ENCODE measurements at places on chromosomes 5 and 9.

DNA sequence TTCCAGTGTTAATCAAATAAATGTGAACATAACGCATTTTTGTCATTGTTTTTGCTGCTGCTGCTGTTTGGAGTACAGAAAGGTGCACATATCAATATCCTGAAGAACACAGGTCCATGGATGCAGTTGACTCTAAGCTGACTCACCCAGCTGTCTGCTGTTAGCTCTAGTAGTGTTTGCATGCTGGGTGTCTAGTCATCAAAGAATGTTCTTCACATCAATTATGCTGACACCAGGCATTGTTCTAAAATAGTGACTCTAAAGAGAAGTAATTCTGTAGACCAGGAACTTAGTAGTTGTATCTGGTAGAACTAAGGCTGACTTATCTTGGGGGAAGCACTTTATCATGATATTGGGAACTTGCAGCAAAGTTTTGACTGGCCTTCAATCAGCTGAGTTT, 55.7 kb upstream of the DPYSL3 start:
- peak; percentile 70 for DNase-seq

GRCh38 chr9:91188719-91189590, 172.8 kb downstream of the AUH start:
- DNase-seq: no peak

DNA sequence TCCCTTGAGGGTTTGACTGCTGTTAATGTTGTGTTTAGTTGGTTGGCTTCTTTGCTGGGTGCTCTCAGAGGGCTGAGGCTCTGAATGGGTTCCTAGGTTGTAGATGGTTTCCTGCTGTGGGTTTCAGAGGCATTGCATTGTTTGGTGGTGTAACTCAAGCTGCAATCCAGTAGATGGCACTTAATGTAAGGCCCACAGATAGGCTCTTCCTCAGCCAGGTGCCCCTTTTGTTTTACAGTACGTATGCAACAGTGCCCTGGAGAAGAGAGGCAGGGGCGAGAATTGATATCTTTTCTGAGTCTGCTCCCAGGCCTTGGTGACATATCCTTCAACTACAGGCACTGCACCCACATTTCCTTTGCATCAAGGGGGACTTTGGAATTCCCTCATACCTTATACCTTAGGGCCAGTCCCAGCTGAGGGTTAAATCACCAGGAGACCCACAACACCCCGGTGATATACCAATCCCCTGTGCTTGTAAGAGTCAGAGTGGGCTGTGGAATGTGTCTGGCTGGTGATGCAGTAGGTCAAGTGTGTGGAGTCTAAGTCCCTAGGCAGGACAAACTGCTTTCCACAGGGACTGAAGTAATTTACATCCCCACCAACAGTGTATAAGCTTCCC, 7.0 kb upstream of the UGT3A2 start:
- DNase-seq: no peak

DNA sequence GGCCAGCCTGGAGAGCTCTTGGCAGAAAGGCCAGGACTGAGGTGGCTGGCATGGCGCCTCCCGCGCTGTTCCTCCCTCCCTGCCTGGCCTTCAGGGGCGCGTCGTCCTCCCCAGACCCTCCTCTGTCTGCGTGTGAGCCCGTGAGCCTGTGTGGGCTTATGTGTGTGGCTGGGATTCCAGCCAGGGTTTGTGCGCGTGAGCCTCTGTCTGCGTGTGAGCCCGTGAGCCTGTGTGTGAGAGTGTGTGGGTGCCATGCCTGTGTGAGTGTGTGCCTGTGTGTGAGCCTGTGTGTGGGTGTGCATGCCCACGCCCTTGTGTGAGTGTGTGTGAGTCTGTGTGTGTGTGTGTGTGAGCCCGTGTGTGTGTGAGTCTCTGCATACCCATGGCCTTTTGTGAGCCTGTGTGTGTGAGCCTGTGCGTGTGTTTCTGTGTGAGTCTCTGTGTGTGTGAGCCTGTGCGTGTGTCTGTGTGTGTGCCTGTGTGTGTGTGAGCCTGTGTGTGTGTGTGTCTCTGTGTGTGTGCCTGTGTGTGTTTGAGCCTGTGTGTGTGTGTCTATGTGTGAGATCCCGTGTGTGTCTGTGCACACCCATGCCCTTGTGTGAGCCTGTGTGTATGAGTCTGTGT, 13.0 kb downstream of the RXRA start:
- DNase-seq: peak; percentile 30

GRCh38 chr5:133942614-133943474, 25.6 kb downstream of the C5orf15 start:
- no peak for DNase-seq

GRCh38 chr5:50672663-50673062, 6.2 kb downstream of the PARP8 start:
- DNase-seq: no peak

DNA sequence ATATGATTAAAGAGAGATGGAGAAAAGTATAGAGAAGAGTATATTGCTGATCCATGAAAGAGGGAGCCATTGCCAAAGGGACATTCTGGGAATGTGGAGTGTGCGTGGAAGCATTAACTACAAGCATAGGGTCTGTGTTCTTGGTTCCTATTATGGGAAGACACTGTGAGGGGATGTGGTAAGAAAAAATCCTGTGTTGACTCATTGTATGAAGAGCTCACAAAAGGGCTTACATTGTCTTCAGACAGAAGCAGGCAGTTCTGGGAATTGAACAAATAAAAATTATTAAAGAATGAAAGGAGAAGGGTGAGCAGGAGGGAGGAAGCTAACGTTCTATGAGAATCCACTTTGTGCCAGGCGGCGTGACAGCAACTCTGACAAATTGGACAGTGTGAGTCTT, 250.4 kb upstream of the CHD1 start:
- no peak for DNase-seq

- no peak for DNase-seq
These were observed 343.2 kb downstream of the DMAC1 start for GRCh38 chr9:7456377-7456776.

- DNase-seq: no peak
These were observed 2.8 kb downstream of the TENT4A start for GRCh38 chr5:6715758-6716628.

DNA sequence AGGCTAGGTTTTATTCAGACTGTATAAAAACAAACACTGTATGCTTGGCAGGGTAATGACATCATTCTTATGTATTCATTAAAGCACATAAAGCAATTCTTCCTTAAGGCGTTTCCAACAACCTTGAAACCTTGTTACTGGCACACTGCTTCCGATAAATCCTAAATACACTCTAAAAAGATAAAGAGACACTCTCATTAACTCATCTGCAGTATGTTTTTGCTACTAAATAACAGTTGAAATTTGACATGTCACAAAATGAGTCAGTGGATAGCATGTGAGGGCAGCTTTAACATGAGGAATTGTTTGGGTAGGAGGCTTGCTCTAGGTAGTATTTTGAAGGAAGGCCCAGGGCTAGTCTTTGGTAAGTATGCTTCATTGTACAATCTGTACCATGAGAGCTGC, 13.7 kb downstream of the YIPF5 start:
- DNase-seq: peak; percentile 22

DNA sequence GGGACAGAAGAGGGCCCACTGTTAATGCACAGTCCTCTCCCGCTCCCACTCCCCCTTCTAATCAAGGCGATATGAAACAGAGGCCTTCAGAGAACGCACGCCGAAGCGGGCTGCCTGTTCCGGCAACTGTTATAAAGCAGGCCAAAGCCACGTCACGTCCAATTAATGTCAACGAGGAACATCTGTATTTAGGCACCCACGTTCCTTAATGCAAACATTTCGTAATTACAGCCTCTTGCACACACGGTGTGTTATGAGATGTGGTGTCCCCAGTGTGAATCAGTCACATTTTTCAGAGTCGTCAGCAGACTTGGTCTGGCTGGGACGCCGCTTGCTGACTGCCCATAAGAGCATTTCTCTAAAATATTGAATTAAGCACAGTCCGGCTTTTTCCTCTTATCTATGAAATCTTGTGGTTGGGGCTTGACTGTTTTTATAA, 339.0 kb downstream of the NSG2 start:
- peak; percentile 92 for DNase-seq

- DNase-seq: peak; percentile 95
These were observed 290.2 kb upstream of the RGMB start for GRCh38 chr5:98483301-98483685.

DNA sequence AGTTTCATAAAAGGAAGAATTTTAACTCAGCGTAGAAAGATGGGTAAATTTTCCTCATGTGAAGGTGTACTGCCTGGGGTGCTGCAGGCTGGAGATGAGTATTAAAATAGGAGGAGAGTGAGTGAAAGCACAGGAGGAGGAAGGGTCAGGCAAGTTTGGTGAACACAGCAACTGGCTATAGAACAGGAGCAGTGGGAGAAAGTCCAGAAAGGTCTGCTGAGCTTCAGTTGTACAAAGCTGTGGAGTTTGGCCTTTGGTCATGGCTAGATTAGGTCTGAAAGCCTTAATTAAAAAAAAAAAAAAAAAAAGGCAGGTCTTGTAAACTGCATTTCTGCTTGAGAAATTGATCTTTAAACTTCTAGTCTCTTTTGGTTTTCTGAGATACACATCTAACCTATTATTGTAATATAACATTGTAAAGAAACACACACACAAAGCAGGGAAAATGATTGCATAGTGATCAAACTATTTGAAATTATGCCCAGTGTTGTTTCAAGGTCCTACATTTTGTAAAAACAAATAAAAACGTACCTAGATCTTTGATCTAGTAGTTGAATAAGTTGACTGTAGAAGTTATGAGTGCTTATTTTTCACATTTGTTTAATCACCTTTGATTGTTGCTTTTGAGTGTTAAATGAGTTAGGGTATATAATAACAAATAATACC, 43.6 kb downstream of the MAP3K1 start:
- DNase-seq: no peak

GRCh38 chr5:38543886-38544285, 12.6 kb downstream of the LIFR start:
- DNase-seq: no peak

DNA sequence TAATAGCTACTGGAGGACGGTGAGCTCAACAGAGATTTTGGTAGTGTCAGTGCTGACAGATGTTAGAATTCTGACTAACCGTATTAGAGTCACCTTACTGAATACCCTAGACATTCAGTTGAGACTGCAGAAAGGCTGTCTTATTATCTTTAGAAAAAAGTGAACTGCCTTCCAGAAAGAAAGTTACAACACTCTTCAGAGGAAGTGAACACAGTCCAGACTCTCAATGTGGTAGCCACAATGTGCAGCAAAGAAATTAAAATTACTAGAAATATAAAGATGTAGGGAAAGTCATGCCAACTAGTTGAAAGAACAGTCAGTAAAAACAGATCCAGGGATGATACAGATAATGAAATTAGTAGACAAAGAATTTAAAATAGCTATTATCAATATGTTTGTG, 47.1 kb upstream of the COL15A1 start:
- DNase-seq: no peak

DNA sequence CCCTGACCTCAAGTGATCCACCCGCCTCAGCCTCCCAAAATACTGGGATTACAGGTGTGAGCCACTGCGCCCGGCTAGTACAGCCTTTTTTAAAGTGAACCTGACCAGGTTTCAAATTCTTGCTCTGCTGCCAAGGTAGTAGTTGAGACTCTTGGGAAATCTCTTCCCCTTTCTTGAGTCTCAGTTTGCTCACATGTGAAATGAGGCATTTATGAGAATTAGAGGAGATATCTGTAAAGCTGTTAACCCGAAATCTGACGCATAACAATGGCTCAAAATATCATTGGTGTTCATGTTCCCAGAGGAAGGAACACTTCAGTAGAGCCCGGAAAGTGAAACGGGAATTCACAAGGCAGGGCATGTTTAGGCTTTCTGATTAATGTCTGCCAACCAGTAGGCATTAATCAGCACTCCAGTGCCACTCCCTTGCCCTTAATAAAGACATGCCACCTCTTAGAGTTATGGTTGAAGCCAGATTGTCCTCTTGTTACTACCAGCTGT, 1.5 kb downstream of the ARPC5L start:
- no peak for DNase-seq

DNA sequence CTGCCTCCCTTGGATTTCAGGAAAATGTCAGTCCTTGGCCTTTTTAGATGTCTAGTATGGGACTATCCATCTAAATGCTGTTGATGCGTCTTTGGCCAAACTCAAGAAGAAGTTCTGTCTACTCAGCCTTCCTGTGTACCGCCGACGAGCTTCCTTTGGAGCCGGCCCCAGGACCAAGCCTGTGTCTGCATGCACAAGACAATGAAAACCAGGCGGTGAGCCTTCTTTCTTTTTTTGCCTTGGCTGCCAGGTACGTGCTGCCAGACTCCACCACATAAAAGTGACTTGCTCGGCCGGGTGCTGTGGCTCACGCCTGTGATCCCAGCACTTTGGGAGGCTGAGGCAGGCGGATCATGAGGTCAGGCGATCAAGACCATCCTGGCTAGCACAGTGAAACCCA, 6.0 kb upstream of the NEURL1B start:
- no peak for DNase-seq

GRCh38 chr5:10573487-10574145, 9.7 kb downstream of the ANKRD33B start:
- no peak for DNase-seq

- no peak for DNase-seq
These were observed 13.6 kb downstream of the TCF7 start for GRCh38 chr5:134127988-134128647.

DNA sequence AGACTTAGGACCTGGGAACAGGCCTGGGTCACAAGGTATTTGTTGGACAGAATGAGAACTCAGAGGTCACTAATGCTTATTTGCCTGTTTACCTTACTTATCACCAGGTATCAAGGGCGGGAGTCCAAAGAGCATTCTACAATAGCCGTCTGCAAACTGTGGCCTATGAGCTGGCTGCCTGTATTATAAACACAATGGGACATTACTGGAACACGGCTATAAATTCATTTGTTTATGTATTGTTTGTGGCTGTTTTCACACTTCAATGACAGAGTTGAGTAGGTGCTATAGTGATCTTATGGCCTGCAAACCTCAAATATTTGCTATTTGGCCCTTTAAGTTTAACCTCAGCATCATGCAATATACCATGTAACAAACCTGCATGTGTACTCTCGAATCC, 76.6 kb upstream of the ASTN2 start:
- DNase-seq: no peak

- no peak for DNase-seq
These were observed 1635.4 kb upstream of the C9orf72 start for GRCh38 chr9:29208670-29209069.

DNA sequence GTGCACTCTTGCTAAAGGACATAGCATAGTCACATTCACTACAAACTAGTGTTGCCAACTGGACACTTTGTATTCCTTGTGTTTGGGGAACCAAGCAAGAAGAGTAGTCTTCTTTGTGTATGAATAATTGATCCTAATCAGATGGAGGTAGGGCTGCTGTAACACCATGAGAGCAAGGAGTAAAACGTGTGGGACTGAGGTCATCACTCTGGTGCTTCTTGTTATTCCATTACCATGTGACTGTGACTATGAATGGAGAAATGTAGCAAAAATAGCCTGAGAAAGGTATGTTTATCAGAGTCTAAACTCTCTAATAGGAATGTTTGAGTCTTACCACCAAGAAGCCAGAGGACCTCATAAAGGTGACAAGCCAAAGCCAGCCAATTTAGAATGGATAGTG, 966.9 kb downstream of the TAF11L14 start:
- DNase-seq: no peak

GRCh38 chr9:34506623-34507022, 16.2 kb downstream of the ENHO start:
- no peak for DNase-seq

GRCh38 chr5:168176941-168177340, 114.5 kb upstream of the WWC1 start:
- no peak for DNase-seq

GRCh38 chr5:462051-462481, 19.1 kb downstream of the EXOC3 start:
- DNase-seq: no peak

- DNase-seq: no peak
These were observed 2.1 kb downstream of the NRARP start for GRCh38 chr9:137299938-137300337.

All from fibroblast of skin of right biceps (primary cell).